ENCODE measurements at places on chromosomes 7 and 10.

GRCh38 chr10:113177936-113178335, 227.9 kb downstream of the TCF7L2 start:
- H3K36me3 ChIP-seq = no peaks in the 10 kb centered on the region
- no peak for DNase-seq
- H3K4me3 ChIP-seq = no peak overlapping the region

DNA sequence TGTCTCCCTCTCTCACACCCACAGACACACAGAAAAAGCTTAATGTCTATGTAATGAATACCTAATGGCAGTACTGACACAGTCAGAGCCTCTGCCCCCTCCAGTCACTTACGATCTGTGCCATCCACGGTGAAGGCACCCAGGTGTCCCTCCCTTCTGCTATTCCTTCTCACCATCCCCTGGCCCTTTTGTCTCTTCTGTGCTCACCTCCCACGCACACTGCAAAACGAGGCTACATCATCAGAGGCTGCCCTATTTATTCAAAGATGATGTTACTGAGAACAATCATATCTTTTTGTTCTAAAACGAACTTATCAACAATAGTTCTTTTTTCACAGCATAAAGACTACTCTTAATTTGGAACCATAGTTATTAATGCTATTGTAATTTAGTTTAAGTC, 246.9 kb upstream of the MKLN1 start:
- no peaks in the 10 kb centered on the region for H3K27me3 ChIP-seq
- H3K4me3 ChIP-seq = no peak overlapping the region
- H3K36me3 ChIP-seq = peaks cover 32% of the 10 kb centered on the region
- H3K27ac ChIP-seq = no peak overlapping the region

DNA sequence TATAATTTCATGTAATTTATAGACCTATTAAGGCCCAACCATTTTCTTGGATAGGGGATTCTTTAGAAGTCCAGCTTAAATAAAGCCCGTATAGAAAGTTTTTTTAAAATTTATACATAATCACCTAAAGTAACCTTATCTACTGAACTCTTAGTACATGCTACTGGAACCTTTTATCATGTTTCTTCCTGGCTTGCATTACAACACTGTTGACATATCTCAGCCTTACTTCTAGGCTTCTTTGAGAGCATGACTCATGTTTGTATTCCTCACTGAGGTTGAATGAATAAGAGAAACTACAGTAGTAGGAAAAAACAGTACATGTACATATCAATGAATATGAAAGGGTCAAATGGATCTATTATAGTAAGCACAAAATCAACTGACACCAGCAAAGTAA, 8.2 kb upstream of the MAGI2 start:
- no peak overlapping the region for H3K27ac ChIP-seq
- no peaks in the 10 kb centered on the region for H3K27me3 ChIP-seq
- no peak overlapping the region for H3K4me3 ChIP-seq
- no peaks in the 10 kb centered on the region for H3K36me3 ChIP-seq
- no peak for DNase-seq

DNA sequence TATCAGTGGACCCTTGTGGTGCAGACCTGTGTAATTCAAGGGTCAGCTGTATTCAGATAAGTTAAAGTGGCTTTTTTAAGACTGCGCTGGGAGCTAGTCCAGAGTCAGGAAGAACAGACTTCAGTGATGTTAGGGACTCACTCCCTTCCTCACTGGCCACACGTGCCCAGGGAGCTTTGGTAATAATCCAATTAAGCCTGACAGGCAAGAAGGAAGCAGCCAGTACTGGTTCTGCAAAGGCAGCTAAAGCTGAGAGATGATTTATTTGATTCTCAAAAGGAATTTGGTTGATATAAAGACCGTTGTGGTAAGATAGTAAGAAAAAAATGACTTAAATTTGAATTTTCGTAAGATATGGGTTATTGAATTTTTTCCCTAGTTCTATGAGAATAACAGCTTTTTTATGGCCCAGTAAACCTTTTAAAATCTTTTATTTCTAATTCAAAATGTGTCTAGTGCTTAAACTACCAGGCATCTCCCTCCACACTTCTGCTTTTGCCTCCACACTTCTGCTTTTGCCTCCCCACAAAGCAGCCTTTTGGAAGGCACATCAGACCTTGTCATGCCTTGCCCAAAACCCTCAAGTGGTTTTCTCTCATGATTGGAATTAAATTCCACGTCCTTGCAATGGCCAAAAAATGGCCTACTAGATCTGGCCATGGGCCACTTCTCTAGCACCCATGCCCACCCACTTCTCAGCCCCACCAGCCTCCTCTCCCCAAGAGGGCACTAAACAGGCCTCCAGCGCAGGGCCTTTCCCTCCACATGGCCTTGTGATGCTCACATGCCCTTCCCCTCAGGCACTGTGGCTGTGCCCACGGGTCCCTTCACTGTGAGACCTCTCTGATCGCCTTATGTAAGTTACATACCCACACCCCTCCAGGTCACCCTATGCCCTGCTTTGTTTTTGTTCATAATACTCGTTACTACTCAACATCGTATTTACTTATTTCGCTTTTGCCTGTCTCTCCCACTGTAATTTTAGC, 92.5 kb downstream of the POU6F2 start:
- no peak overlapping the region for H3K4me3 ChIP-seq
- no peak for DNase-seq
- H3K27ac ChIP-seq = no peak overlapping the region
- peaks cover 2% of the 10 kb centered on the region for H3K27me3 ChIP-seq

GRCh38 chr7:101507791-101508252, 121.3 kb downstream of the MYL10 start:
- H3K4me1 ChIP-seq = peaks cover 9% of the 10 kb centered on the region
- no peaks in the 10 kb centered on the region for H3K36me3 ChIP-seq
- no peak overlapping the region for H3K4me3 ChIP-seq
- peak; percentile 8 for DNase-seq
- no peak overlapping the region for H3K27ac ChIP-seq
- no peaks in the 10 kb centered on the region for H3K27me3 ChIP-seq

- no peak overlapping the region for H3K27ac ChIP-seq
- H3K36me3 ChIP-seq = no peaks in the 10 kb centered on the region
- H3K4me3 ChIP-seq = no peak overlapping the region
Measured at GRCh38 chr7:91690541-91691070, 189.9 kb downstream of the MTERF1 start.
